T-cell (primary cell): ENCODE measurements at places on chromosomes 13 and 19. TPM values are rescaled to one million over a fixed set of nuclear protein-coding genes. Genes with fewer than 3 reads are reported as not detected.

The TEKTIP1 gene
- total RNA-seq: 9.3 TPM

The DMKN gene
- total RNA-seq: not detected

DNA sequence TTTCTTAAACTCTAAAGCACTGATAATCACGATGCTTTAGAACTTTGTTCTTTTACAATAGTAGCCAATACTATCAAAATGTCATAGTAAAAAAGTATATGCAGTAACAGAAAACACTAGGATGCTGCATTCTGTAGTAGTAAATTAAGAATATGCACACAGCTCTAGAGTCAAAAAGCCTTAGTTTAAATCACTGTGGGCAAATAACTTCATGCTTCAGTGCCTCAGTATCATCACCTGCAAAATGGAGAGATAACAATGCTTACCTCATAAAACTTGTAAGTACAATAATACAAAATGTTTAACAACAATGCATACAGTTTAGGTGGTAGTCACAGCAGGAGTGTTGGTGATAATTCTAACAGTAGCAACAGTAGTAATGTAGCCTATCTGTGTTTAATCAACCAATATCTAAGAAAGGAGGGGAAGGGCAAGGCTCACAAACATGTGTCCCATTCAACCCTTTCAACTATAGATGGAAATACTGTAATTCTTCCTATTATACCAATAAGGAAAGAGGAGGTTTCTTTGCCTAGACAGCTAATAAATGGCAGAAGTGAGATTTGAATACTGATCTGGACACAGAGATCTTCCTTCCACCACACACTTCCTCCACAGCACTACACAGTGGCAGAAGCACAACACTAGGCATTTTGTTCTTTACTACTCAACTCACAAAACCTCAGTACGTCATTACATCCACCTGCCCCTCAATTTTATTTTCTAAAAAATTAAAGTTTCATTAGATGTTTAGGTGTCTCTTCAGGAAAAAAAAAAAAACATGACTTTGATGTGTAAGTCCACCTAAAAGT lies 4.6 kb downstream of the RBM26 start:
- H3K27me3 ChIP-seq: no peaks in the 10 kb centered on the region
- H3K4me3 ChIP-seq: no peak overlapping the region
- peaks cover 13% of the 10 kb centered on the region for H3K36me3 ChIP-seq
- DNase-seq: no peak

DNA sequence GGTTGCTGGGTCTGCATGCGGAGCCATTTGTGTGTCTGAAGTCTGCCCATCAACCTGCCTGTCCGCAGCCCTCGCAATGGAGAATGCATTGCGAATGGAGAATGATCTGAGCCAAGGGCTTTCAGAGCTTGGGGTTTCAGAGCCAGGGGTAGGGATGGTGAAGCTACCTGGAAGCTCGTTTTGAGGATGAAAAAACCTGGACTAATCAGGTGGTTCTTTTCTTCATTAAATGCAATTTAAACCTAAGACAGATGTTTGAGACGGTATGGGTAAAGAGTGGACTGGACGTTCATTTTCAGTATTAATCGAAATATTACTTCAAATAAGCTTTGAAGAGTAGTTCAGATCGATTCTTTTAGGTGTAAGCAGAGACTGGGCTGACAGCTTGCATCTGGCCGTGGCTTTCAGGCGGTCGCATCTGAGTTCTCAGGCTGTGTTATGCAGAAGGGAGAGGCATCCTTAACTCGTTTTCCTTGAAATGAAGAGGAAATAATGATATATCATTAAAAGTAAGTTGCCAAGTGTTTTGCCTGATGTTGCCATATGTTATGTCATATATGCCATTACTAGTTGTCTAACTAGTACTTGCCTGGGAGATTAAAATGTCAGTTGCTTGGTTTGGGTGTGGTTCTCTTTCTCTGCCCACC lies 801 bp downstream of the MCF2L start:
- H3K4me1 ChIP-seq: peaks cover 9% of the 10 kb centered on the region
- peak overlapping the region; percentile 59 for H3K4me3 ChIP-seq
- no peaks in the 10 kb centered on the region for H3K36me3 ChIP-seq
- peak overlapping the region; percentile 64 for H3K27ac ChIP-seq
- DNase-seq: no peak

DNA sequence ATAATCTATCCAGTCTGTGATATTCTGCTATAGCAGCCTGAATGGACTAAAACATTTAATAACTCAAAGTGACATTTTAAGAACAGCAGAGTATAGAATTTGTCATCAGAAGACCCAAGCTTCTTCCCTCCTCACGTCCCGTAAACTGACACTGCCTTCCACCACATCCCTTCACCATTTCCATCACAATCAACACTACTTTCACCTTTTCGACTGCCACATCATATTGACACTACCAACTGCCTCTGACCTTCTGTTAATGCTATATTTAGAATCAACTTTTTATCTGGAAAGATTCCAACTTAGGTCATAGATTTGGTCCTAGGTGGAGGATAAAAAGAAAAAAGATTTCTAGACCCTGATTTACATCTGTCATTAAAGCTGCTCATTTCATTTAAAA lies 39.6 kb downstream of the STOML3 start:
- peaks cover 3% of the 10 kb centered on the region for H3K27me3 ChIP-seq
- no peak overlapping the region for H3K27ac ChIP-seq
- H3K4me3 ChIP-seq: no peak overlapping the region

DNA sequence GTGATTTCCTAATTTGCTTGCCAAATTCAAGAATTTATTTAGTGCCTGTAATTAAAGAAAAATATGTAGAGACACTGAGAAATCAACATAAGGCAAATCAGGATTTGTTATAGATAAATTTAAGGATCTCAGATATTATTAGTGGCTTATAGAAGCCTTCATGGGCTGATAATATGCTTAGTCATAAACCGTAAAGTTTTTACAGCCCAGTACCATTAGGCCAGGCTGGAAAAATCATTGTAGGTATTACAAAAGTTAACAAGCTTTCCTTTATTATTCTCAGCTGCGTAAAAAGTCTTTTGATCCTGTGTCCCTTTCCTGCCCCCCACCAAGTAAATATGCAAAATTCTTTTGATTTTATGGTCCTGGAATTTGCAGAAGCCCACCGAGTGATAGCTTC lies 58.2 kb downstream of the SLITRK6 start:
- H3K27ac ChIP-seq: no peak overlapping the region
- no peaks in the 10 kb centered on the region for H3K4me1 ChIP-seq
- no peaks in the 10 kb centered on the region for H3K36me3 ChIP-seq
- no peak overlapping the region for H3K4me3 ChIP-seq
- no peaks in the 10 kb centered on the region for H3K27me3 ChIP-seq
